ENCODE measurements at places on chromosomes 6 and 20.

GRCh38 chr6:159148641-159149040, 20.6 kb upstream of the FNDC1 start:
- no peak for DNase-seq

GRCh38 chr20:1357921-1358671, 29.2 kb upstream of the SDCBP2 start:
- no peak for DNase-seq

- no peak for DNase-seq
These were observed 34.8 kb downstream of the MDFI start for GRCh38 chr6:41672816-41673703.

- DNase-seq, result no peak
These were observed at the start of gene UBD for GRCh38 chr6:29559524-29560287. TSS of gene UBD (minus strand) at chr6:29559732. CDS start at chr6:29559701, 31 bp downstream.

DNA sequence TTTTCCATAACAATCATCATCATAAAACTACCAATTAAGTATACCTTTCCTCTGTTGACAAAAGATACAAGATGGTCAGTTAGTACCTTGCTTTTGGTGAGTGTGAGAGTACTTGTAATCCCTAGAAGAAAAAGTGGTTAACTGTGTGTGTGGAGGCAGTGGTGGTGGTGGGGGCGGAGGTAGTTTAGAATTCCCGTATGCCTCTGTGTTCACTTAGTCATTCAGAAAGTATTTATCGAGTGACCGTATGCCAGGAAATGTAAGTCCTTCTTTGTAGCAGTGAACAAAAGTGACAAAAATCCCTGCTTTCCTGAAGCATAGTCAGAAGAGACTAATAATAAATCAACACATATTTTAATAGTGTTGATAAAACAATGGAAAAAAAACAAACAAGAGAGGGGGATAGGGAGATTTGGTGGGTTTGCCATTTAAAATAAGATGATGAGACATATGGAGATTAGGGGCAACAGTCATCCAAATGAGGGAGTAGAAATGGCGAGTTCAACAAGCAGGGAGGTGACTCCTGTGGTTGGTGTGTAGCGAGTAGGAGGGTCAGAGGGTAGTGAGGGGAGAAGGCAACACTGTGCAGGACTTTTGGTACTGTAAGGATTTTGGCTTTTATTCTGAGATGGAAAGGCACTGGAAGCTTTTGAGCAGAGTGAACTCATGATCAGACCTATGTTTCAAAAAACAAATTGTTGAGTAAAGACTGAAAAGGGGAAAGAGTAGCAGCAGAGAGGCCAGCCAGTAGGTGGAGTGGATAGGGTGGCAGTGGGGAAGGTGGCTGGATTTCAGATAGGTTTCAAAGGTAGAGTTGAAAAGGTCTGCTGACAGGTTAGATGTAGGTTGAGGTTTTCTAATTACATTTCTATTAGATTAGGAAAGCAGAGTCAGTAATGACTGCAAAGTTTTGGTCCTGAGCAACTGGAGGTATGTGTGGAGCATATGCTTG, 40.3 kb upstream of the SIM1 start:
- no peak for DNase-seq

DNA sequence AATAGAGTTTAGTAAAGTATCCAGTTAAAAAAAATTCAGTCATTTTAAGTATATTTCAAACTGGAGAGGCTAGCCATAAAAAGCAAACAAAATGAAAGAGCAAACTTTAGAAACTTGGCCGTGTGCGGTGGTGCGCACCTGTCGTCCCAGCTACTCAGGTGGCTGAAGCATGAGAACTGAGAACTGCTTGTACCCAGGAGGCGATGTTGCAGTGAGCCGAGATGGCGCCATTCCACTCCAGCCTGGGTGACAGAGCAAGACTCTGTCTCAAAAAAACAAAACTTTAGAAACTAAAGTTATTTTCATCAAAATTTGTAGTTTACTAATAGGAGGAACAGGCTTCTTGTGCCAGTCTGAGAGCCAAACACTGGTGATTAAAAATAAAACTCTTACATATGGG, 100.2 kb upstream of the POPDC3 start:
- DNase-seq, result no peak

DNA sequence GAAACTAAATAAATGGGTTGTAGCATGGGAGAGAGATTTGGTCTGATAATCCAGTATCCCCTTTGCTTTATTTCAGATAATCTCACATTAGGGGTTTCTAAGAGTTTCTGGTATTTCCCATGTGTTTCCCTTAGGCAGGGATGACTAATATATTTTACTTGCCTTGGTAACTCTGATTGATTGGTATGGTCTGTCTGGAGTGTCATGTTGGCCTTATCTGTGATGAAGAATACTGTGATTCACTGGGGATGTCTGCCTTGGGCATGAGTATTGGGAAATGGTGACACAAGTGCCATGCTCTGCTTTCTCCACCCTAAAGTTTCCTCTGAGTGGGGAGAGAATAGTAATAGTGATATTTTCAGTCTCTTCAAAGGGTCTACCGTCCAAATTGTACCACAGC, 10.1 kb downstream of the SLC22A2 start:
- no peak for DNase-seq

- no peak for DNase-seq
These were observed 877 bp downstream of the ENPP4 start for GRCh38 chr6:46130666-46131065.

DNA sequence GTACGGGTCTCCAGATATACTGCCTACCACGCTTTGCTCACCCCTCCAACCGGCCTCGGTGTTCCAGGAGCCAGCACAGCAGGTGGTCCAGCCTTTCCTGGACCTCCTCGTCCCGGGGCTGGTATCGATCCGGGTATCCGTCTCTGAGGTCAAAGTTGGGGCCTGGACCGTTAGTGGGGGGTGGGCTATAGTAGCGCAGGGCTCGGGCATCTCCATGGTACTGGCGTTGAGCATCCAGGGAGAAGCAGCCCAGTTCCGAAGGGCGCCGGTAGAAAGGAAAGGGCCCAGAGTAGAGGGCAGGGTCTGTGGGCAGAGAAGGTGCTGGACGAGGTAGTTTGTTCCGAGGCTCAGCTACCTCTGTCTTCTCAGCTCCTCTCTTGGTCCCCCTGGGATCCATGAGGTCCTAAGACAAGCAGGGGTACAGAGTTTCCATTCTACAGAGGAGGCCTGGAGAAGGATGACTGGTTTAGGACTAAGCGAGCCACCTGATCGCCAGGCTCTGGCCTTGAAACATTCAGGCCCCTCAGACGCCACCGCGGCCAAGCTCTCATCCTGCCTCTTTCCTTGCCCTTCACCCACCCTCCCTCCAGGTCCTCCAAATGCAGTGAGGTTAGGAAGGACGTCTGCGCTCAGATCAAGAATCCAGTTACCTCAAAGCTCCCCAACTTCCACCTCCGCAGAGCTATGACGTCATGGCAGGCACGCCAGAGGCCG, 502 bp downstream of the DXO start:
- no peak for DNase-seq

DNA sequence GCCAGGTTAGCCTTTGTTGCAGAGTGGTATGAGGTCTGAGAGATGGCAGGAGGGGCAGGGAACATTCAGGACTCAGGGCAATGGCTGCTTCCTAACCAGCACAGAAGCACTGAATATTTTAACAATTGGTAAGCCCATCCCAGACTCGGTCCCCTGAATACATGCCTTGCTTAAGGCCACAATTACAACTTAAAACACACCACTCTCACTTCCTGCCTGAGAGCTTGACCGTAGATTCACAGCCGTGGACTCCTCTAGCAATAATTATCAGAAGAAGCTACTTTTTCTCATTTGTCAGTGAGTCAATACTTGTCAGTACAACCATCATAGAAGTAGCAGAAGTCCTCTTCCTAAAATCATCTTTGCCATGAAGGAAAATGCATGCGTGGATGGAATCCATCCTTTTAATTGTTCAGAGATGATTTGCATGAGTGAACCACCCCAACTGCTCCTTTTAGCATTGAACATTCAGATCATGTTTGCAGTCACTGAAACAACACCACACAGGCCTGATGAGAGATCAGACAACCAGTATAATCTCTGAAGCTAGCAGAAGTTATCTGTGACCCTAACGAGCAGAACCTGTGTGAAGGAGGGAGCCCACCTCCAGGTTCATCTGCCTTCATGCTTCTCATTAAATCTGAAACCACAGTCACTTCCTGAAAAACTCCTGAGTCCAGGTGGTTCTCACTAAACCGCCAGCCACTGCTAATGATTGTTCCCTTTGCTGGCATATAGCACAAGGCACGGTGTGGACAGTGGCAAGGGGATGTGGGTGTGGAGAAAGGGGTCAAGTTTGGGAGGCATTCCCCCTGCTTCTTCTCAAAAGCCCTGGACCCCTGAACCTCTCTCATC, 333.9 kb upstream of the CNR1 start:
- no peak for DNase-seq

All from left renal pelvis (tissue), 4 donors.